NCI-H1417 treated with DMSO at 0.1 percent for 48 hours (cell line): ENCODE measurements at places on chromosomes 11 and 22.

- no peak for DNase-seq
Measured at GRCh38 chr22:25628494-25628893, 64.0 kb downstream of the GRK3 start.

DNA sequence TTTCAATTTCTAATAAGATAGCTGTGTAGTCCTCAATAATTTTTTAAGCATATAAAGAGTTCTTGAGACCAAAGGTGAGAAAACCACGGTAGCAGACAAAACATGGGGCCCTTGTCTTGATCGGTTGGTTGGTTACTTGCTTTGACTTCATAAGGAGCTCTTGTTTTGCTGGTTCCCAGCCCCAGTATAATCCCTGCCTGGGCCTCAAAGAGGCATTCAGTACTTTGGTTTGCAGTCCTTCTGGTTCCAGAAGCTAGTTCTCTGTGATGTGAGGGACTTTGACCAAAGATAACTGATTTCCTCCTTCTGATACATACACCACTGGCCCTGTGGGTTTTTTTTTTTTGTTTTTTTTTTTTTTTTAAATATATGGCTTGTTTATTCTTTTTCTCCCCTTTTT, 17.1 kb downstream of the MARK2 start:
- no peak for DNase-seq

DNA sequence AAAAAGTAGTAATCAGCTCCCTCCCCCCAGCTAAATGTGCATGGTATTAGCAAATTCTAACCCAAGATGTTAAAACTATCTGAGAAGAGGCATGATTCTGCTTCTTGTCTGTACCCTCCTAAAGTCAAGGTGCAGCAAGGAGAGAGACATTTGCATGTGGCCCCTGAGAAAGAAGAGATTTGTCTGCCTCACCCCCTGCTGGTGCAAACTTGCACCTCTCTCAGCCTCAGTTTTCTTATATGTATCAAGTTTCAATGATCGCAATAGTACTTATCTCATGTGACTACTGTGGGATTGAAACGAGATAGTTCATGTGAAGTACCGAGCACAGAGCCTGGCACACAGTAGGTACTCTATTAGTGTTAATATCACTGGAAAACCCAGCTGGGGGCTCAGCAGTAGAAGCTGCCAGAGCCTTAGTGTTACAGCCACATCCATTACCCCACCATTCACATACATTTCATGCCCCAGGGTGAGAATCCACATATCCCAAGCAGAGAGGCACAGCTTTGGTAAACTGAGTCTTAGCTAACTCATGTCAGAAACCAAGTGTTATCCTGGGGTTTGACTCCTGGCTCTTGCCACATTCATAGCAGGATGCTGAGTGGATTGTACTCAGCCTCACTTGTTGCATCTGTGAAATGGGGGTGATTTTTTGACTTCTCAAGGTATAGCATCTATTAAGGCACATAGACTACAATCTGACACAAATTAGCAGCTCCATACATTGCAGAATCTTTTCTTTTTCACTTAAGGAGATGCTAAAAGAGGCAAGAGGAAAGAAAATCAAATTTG, 24.9 kb downstream of the CD44 start:
- DNase-seq = no peak

- DNase-seq = no peak
Measured at GRCh38 chr22:21582801-21583740, 15.6 kb downstream of the UBE2L3 start.

GRCh38 chr11:130150790-130151189, 8.8 kb upstream of the ST14 start:
- no peak for DNase-seq
